ENCODE measurements at places on chromosomes 16 and 17.

DNA sequence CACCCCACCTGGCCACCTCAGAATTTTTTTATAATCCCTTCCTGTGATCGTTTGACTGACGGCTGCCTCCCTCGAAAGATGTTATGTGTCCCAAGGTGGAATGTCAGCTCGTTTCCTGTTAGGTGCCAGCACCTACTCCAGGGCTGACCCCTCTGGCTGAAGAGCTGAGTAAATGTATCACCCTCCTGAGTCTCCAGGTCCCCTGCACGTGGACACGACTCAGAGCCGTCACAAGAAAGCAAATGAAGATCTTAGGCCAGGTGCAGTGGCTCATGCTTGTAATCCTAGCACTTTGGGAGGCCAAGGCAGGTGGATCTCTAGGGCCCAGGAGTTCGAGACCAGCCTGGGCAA is 273.2 kb downstream of the C16orf95 start:
- DNase-seq: no peak

DNA sequence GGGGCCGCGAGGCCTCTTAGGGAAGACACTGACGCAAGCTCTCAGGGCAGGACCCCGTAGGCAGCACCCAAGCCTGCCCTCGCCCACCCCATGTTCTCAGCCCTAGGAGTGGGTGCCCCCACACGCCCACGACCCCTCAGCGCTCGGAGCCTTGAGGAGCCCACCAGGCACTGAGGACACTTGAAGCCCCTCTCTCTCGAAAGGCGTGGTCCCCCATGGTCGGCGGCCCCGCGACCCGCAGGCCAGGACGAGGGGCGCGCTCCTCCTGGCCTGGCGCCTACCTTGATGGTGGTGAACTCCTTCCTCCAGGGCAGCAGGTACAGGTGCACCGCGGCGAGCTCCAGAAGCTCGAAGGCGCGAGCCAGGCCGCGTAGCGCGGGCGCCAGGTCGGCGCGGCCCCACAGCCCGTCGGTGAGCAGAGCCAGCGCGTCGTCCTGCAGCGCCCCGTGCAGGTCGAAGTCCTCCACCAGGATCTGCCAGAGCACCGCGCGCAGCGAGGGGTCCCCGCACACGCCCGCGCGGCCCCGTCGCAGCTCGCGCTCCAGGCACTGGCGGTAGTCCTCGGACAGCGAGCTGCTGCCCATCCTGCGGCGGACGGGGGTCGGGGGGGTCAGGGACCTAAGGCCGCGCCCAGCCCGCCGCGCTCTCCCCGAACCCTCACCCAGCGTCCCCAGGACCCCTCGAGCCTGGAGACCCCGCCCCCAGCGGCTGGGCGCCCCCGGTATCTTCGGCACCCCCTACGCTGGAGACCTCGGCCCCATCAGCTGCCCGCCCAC is 668 bp downstream of the SPATA2L start:
- peak; percentile 54 for DNase-seq

GRCh38 chr16:51949282-51949681 is 597.7 kb downstream of the TOX3 start:
- no peak for DNase-seq

DNA sequence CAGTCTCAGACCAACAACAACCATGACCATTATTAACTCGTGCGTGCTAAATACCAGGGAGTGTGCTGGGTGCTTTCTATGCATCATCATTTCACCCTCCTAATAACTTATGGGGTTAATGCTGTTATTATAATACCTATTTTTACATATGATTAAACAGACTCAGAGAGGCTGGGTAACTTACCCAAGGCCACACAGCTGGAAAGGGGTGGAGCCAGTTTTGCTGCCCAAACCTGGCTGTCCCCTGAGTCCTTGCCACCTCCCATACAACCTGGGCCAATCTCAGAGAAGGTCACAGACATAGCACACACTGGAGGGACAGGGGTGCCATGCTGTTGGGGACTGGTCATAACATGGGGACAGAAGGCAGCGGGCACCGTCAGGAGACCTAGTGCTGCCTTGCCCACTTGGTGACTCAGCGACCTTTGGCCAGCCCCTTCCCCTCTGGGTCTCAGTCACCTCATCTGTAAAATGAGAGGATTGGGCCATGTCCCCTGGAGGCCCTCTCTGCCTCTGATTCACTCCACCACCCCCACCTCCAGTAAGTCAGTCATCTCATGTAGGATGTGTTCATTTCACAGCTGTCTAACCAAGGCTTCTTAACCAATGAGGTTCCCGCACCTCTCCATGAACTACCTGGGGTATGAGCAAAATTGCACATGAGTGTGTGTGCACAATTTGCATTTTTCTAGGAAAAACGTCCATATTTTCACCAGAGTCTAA is 11.4 kb upstream of the FADS6 start:
- no peak for DNase-seq

DNA sequence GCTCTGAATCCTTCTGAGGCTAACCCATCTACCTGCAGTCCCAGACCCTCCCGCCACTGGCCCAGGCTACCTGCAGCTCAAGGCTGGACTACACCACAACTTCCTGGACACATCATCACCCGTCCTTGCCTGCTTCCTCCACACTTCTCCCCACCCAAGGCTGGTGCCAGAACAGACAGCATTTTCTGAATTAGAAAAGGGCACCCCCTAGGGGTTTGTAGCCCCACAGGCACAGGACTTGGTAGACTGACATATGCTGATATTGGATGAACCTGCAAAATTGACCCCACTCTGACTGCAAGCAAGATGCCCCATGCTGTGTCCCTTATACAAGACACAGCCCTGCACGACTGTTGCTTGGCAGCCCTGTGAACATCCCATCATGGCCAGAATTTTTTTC is 271.5 kb upstream of the C16orf82 start:
- DNase-seq: no peak

DNA sequence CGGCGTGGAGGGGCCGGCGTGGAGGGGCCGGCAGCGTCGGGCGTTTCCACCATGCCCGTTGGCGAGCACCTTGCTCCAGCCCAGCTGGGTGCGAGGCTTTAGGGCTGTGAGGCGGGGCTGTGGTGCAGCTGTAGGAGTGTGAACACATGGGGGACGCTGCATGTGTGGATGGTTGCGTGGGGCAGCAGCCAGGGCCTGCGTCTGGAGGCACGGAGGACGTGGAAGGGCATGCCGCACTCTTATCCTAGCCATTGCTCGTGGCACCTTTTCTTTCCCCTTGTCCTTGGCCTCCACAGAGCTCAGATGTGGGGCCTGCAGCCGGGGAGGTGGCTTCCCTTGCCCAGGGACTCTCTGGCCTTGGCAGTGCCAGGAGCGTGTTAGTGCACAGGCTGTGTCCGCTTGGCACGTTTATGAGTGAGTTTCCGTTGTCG is 47.8 kb downstream of the PDPK1 start:
- DNase-seq: no peak

- DNase-seq: no peak
Measured at GRCh38 chr16:64238571-64238970, 883.3 kb downstream of the CDH11 start.

GRCh38 chr16:46855389-46855788 is 24.4 kb upstream of the C16orf87 start:
- no peak for DNase-seq

DNA sequence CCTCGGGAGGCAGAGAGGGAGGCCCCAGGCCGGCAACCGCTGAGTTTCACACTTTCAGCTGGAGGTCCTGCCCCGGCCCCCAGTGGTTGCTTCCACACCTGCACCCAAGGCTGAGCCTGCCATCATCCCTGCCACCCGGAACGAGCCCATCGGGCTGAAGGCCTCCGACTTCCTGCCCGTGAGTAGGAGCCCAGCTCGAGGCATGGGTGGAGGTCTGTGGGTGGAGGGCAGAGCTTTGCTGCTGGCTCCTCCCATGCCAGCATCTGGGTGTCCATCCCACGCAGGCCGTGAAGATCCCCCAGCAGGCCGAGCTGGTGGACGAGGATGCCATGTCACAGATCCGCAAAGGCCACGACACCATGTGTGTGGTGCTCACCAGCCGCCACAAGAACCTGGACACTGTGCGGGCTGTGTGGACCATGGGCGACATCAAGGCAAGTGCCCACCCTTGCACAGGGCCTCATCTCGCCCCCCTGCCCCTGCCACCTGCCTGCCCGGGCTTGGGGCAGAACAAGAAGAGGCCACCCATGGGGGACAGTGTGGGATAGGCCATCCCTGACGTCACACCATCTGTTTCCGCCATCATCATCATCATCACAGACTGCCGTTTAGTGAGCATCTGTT is 19.6 kb downstream of the KATNB1 start:
- no peak for DNase-seq

DNA sequence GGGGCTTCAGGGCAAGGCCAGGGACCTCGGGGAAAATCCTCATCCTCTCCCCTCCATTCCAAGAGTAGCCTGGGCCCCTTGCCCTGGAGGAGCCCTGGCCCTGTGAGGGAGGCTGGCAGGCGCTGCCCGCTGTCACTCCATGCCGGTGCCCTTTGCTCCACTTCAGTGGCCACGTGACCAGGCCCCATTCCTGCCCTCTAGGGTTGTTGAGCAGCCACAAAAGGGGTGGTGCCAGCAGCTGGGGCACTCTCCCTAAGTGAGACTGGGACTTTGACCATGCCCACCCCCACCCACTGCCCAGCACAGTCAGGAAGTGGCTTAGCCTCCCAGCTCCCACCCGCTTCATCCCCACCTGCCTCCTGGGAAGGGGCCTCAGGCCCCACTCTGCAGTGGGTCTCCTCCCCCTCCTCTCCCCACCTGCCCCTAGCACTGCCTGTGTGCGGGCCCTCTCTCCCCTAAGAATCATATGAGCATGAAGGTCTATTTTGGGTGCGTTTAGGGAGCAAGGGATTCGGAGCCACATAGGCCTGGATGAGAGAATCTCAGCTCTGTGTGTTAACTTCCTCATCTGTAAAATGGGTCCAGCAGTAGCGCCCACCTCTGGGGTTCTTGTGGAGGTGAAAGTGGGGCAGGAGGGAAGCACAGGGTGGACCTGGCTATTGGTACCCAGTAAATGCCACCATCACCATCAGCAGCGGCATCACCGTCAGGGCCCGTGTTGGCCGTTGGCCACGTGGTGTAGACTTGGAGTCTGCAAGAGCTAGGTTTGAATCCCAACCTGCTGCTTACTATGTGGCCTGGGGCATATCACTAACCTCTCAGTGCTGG is 7.2 kb downstream of the PDK2 start:
- DNase-seq: no peak

- no peak for DNase-seq
Measured at GRCh38 chr16:66572356-66572755, 6.1 kb downstream of the CMTM1 start.

DNA sequence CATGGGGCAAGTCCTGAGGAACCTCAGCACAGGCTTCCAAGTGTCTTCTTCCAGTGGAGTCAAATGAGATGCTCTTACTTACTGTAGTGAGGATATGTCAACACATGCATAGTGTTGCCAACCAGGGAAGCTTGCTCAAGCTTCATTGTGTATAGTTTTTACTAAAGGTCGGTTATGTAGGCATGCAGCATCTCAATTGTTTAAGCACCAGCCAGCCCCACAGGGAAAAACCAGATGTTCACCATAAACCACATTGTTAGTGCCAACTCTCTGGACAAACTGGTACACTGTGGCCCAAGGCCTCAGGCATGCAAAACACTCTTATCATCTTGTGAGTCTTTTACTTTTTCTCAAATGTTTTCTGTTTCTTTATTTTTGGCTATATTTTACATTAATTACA is 152.1 kb downstream of the PHKB start:
- DNase-seq: no peak

DNA sequence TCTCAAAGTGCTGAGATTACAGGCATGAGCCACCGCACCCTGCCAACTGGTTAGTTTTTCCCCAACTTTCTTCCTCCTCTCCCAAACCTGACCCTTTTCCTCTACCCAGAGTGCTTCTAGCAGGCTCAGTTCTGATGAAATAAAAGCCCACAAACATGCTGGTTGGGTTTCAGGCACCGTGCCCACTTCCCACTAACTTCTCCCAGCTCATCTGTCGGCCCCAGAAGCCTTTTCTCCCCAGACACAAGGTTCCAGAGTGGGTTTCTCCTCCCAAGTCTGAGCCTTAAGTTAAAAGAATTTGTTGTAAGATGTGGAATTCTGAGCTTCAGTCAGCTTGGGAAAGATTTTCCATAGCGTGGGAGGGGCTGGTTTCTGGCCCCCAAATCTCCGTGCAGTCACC is 11.5 kb upstream of the SCN4A start:
- DNase-seq: no peak

- no peak for DNase-seq
Measured at GRCh38 chr17:32515677-32516383, 29.0 kb downstream of the CDK5R1 start.

DNA sequence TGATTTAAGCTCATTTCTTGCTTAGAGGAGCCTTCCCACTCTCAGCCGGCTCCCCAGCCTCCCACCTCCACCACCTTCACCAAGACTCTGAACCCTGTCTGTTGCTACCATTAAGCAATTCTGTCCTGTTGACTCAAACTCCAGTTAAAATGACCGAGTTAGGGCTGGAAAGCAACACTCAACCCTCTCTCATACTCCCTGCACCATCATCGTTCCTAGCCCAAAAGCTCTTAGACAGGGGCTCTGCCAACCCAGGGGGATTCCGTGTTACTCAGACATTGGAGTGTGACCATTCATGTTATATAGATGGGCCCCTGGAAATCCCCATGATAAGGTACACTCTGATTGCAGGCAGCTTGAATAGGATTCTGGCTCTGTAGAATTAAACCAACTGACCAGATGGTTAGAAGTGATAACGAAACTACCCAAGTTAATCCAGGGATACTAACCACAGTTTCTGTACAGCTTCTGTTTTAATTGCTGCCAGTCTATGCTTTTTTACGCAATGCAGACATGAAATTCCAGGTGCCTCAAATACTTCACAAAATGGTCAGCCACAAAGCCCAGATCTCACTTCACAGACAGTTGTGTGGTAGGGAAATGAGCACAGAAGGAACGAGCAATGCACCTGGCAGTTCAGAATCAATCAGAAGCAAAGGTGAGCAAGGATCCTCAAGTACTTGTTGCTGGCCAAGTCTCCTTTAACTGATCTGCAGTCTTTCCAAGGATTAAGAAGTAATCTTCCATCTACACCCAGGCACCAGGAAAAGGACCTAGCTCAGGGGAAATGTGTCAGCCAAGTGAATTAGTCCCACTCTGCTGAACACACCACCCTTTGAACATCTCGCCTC is 2.1 kb downstream of the SSTR2 start:
- DNase-seq: no peak

- DNase-seq: no peak
Measured at GRCh38 chr16:66458292-66458691, 31.2 kb downstream of the BEAN1 start.

DNA sequence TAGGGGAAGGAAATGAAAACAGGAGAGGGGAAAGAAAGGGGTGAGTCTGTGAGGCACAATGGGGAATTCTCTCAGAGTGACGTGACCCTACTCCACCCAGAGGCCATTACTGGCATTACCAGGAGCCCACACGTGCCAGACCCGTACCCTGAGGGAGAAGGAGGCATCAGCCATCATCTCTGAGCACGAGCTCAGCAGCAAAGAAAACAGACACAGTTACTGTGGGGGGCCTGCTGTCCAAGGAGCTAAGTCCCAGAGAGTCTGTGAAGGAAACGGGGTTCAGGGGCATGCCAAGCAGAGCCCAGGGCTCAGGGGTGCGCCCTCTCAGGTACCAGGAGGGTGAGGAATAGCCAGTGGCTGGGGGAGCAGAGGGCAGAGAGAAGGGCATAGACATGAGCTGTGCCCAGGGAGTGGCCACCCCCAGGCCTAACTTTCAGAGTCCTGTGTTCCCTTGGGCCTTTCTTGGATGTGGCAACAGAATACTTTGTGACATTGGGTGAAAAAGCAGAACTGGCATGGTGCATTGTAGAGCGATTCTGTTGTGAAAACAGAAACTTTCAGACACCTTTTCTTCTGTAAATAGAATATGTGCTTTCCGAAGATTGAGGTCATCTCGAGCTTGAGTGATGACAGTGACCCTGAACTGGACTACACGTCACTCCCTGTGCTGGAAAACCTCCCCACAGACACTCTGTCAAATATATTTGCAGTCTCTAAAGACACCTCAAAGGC is 11.3 kb downstream of the TAF1C start:
- DNase-seq: peak; percentile 42

GRCh38 chr16:2026461-2027023 is at the start of gene NHERF2:
TSS of gene NHERF2 (plus strand) at chr16:2026902. CDS start at chr16:2027006, 104 bp downstream.
- DNase-seq: peak; percentile 77

Measured in HEK293T (cell line).